ENCODE measurements at places on chromosomes 16 and 17. TPM values are rescaled to one million over a fixed set of nuclear protein-coding genes. Genes with fewer than 3 reads are reported as not detected.

Gene SOST
- 115 TPM for total RNA-seq

Gene ZNF23
- total RNA-seq = 7.7 TPM

Gene CD19
- total RNA-seq = not detected

Gene COL1A1
- total RNA-seq = 1,618 TPM

Gene MEIOC
- total RNA-seq = 0.08 TPM

Gene PPM1D
- total RNA-seq = 7.0 TPM

Gene PPP1R27
- total RNA-seq = 0.15 TPM

Gene PLA2G10
- not detected for total RNA-seq

Gene VASN
- total RNA-seq = 34.6 TPM

Gene PNMT
- total RNA-seq = not detected

Gene ANKRD40
- 20.1 TPM for total RNA-seq

Gene PRAC1
- not detected for total RNA-seq

Gene NPIPB6
- 0.30 TPM for total RNA-seq

Gene TTYH2
- 6.3 TPM for total RNA-seq

Gene AIPL1
- total RNA-seq = not detected

Gene KSR1
- 32.8 TPM for total RNA-seq

Gene TTC19
- 21.5 TPM for total RNA-seq

Gene SALL1
- not detected for total RNA-seq

Gene ZSCAN10
- not detected for total RNA-seq

Gene TBC1D3C
- not detected for total RNA-seq

Gene CD300LF
- not detected for total RNA-seq

Gene MMP28
- 0.60 TPM for total RNA-seq

Gene TAT
- total RNA-seq = not detected

Gene KRT222
- not detected for total RNA-seq

Gene GABARAPL2
- 28.3 TPM for total RNA-seq

Gene STRADA
- 14.0 TPM for total RNA-seq

Gene KRTAP4-9
- total RNA-seq = not detected

Gene CCL7
- not detected for total RNA-seq

Gene CCL15
- total RNA-seq = not detected

Gene KRT28
- not detected for total RNA-seq

Gene CLDN6
- total RNA-seq = not detected

Gene DECR2
- 6.6 TPM for total RNA-seq

Gene RTN4RL1
- total RNA-seq = under 0.01 TPM

Gene CHD9
- total RNA-seq = 33.3 TPM

Gene ITGB4
- 0.23 TPM for total RNA-seq

Gene TMEM100
- 1.2 TPM for total RNA-seq

Gene TSPAN10
- 2.0 TPM for total RNA-seq

Gene FOXN1
- total RNA-seq = not detected

Gene UNC13D
- total RNA-seq = 0.82 TPM

Gene C17orf78
- total RNA-seq = not detected

Gene P4HB
- total RNA-seq = 997 TPM

Gene HCRT
- not detected for total RNA-seq

Gene CDRT4
- 1.5 TPM for total RNA-seq

Gene SLC16A13
- 0.23 TPM for total RNA-seq

Gene OTOP2
- total RNA-seq = not detected

Gene TP53TG3
- 0.35 TPM for total RNA-seq

Gene MT4
- not detected for total RNA-seq

Gene SULT1A2
- not detected for total RNA-seq

Gene CORO6
- total RNA-seq = 9.4 TPM

Gene IL32
- total RNA-seq = 7.4 TPM

Gene PEX12
- total RNA-seq = 3.5 TPM

Gene ARL17A
- total RNA-seq = 2.1 TPM

Gene DNAH3
- not detected for total RNA-seq

Gene OVCA2
- 6.4 TPM for total RNA-seq

Gene ADAD2
- total RNA-seq = not detected

Gene FZD2
- total RNA-seq = 12.8 TPM

Gene NOTUM
- 0.08 TPM for total RNA-seq

Gene CFAP52
- total RNA-seq = 0.08 TPM

Gene ADAP2
- 2.0 TPM for total RNA-seq

Gene HSF5
- not detected for total RNA-seq
